Non-pigmented ciliary epithelial cell (primary cell): ENCODE measurements at places on chromosomes 3 and 15.
A peak's percentile ranks its signal among the peaks of the same experiment; 100 is the strongest.

GRCh38 chr15:58795825-58796224 lies 24.7 kb downstream of the MINDY2 start:
- no peak for DNase-seq

- no peak for DNase-seq
These were observed 277.8 kb upstream of the DNAJC19 start for GRCh38 chr3:181267312-181267711.

GRCh38 chr15:57458356-57458781 lies 82.1 kb downstream of the CGNL1 start:
- DNase-seq: no peak

GRCh38 chr3:71048948-71049347 lies 534.6 kb downstream of the FOXP1 start:
- DNase-seq: no peak

DNA sequence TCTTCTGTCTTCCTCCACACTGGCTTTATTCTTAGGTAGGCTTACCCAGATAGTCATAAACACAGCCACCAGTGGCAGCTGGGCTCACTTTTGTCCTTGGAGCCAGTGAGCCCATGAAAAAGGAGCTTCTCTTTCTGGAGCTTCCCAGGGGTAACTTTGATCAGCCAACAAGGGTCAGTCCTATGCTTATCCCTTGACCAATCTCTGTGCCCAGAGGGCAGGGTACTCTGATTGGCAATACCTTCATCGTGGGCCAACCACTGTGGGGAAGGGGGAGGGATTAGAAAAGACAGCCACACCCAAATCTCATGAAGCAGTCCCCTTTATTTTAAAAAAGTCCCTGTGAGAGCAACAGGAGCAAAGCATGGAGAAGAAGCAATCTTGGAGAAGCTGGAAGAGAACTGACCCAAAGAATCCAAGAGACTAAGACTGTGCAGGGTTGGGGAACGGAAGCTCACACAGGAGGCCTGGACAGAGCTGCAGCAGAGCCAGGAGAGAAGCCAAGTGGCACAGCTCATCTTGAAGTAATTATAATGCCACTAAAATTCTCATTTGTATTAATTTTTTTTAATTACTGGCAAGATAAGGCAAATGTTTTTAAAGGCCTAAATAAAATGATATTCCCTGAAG lies 70.4 kb downstream of the SSUH2 start:
- no peak for DNase-seq

GRCh38 chr3:17176757-17177156 lies 292.0 kb downstream of the PLCL2 start:
- no peak for DNase-seq

DNA sequence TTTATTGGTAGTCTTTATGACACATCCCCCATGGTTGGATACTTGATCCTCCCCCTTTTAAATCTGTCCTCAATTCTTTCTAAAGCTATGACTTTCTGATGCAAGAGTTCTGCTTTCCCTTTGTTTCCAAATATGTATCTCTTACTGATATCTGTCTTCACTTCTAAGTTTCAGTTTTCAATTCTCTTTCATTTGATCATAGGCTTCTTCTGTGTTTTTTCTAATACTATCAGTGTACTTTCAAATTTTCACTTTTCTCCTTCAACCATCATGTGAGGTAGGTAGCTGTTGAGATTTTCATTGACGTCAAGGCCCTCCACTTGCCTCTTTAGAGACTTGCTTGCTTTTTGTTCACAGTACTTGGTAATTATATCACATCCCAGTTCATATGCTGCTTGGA lies 436.5 kb downstream of the CNTN4 start:
- no peak for DNase-seq

- peak; percentile 15 for DNase-seq
These were observed 16.7 kb downstream of the TPRG1 start for GRCh38 chr3:189188466-189188865.

DNA sequence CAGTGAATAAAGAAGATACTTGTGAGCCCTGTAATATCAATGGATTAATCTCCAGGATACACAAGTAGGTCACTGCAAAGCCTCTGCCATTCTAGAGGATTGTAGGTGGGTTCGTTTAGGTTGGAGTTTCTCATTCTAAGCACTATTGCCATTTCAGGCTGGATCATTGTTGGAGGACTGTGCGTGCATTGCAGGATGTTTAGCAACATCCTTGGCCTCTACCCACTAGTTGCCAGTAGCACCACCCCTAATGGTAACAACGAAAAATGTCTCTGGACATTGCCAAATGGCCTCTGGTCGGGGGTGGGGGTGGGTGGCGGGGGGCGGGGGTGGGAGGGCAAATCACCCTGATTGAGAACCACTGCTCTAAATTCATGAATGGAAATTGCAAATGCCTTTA lies 4.9 kb upstream of the IFT57 start:
- DNase-seq: no peak

- peak; percentile 79 for DNase-seq
These were observed 30.2 kb upstream of the ZNF609 start for GRCh38 chr15:64430000-64430735.

DNA sequence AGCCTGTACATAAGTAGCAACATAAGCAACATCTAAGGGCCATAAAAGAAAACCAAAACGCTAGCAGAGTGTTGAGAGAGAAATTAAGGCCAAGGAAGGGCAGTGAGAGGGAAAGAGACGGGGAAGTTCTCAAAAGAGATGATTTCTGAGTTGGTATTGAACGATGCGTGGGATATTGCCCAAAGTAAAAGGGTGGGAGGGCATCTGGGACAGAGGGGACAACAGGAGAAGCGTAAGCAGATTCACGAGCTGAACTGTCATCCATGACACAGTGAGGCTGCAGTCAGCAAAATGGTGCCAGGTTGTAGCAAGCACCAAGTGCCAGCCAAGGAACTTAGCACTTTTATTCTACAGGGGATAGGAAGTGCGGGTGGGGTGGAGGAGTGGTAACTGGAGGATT lies 11.8 kb downstream of the NCEH1 start:
- no peak for DNase-seq

GRCh38 chr3:138914870-138915502 lies 32.0 kb downstream of the FOXL2 start:
- no peak for DNase-seq

GRCh38 chr3:194575484-194576210 lies 57.6 kb downstream of the TMEM44 start:
- no peak for DNase-seq

- DNase-seq: no peak
These were observed 9.5 kb downstream of the RPSA start for GRCh38 chr3:39415983-39416382.

DNA sequence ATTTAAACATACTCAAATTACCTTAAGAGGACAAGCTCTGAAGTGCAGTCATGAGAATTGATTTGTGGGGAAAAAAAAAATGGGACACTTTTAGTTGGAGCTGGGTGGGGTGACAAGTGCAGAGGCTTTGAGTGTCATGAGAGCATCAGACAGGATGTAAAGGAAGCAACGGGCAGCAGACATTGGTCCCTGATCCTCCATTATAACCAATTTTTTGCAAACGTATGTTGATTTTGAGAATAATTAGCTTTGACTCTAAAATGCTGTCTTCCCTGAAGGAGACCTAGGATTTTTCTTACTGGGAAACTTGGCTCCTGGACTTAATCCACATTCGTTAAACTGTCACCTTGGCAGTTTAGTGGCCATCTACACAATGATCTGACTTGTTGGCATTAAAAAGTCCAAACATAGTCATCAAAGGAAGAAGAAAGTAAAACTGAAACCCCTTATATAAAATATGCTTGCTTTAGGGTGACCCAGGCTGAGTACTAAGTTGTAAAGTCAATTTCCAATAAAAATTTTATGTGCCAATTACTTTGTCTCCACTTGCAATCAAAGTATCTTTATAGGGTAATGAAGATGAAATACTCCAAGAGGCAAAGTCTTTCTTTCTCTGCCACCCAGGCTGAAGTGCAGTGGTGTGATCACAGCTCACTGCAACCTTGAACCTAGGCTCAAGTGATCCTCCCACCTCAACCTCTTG lies 45.6 kb downstream of the BCL2L10 start:
- no peak for DNase-seq

GRCh38 chr3:43583481-43583880 lies 38.3 kb downstream of the ANO10 start:
- no peak for DNase-seq

- DNase-seq: no peak
These were observed 2.1 kb downstream of the FAM240A start for GRCh38 chr3:46614431-46614830.
